ENCODE measurements at places on chromosomes 7 and 10.

DNA sequence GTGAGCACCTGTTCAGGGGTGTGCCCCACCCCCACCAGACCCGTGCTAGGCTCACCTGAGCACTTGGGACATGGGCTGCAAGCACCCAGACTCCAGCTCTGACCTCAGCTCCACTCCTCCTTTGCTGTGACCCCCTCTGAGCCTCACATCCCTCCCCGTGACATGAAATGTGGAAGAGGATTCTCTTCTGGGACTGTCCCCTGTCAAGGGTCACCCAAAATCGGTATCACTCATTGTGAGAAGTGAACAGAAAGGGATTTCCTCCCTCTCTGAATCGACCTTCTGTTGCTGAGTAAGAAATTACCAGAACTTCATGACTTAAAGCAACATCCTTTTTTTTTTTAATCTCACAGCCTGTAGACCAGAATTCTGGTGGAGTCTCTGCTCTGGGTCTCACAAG is 6.2 kb upstream of the CHST15 start:
- no peak for DNase-seq

DNA sequence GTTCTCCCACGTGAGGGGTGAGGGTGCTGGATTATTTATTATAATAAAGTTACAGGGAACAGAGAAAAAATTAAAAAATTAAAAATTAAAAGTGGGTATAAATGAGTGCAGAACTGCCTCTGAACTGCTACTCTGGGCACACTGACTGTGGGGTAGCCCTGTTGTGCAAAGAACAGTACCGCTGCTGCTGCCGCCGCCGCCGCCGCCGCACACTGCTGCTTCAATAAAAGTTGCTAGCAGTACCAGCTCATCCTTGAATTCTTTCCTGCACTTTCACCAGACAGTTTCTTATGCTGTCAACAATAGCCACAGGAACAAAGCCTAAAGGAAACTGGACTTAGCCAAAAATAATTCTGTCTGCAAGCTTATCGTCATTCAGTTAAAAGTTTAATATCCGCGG is 72.1 kb downstream of the GCC1 start:
- DNase-seq = no peak

GRCh38 chr7:28362182-28362581 is 50.1 kb upstream of the CREB5 start:
- DNase-seq = no peak

GRCh38 chr7:149027611-149028345 is 527 bp downstream of the PDIA4 start:
- no peak for DNase-seq

DNA sequence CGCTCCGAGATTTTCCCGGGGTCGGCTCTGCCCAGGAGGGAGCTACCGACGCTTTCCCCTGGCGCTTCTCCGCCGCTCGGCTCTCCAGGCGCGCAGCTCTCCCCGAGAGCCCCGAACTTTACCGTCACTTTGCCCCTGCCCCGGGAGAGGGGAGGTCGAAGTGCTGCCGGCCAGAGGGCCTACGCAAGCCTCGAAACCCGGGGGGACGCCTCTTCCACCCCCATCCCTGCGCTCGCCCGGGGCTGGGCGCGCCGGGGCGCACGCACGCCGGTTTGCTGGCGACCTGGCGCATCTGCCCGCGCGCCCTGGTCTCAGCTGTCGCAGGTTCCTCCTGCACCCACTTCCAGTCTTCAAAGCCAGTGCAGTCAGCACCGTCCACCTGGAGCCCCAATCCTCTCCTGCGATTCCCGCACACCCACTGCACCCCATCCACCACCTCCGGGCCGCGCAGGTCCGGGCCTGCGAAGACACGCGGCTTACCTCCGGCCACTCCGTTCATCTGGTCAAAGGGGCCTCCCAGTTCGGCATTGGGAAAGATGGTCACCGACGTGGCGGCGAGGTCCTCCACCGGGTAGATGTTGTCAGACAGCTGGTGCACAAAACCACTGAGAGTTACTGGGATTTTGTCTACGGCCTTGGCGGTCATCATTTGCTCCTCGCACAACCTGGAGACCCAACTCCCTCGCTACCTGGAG is 638 bp downstream of the EGR2 start:
- DNase-seq = no peak

- no peak for DNase-seq
Observed at GRCh38 chr7:84394219-84394618, 199.6 kb upstream of the SEMA3A start.

DNA sequence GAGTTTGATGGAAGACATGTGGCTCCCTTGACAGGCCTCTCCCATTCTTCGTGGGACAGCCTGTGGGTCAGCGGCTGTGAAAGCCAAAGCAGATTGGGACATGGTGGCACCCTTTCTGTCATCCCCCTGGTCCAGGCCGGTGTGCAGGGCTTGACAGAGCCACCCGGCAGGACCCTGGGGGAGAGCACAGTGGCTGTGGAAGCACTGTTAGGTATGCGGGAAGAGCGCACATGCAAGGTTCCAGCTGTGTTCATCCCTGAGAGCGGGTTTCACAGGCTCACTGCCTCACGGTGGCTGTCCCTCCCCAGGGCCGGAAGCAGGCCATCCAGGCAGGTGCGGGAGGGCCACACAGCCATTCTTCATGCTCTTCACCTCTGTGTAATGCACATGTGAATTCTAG is 29.8 kb downstream of the SHH start:
- DNase-seq = no peak

- peak; percentile 21 for DNase-seq
Observed at GRCh38 chr7:2698581-2699288, 10.7 kb downstream of the AMZ1 start.

GRCh38 chr10:54335296-54335695 is 465.7 kb downstream of the PCDH15 start:
- DNase-seq = no peak

GRCh38 chr7:20407585-20408466 is 77.1 kb downstream of the ITGB8 start:
- no peak for DNase-seq

GRCh38 chr7:125089171-125089570 is 159.5 kb upstream of the POT1 start:
- no peak for DNase-seq

- DNase-seq = no peak
Observed at GRCh38 chr10:56383806-56384205, 22.7 kb upstream of the ZWINT start.

GRCh38 chr7:129887865-129888264 is 64.9 kb downstream of the UBE2H start:
- no peak for DNase-seq

GRCh38 chr7:149071641-149072437 is 18.7 kb downstream of the ZNF786 start:
- peak; percentile 17 for DNase-seq

DNA sequence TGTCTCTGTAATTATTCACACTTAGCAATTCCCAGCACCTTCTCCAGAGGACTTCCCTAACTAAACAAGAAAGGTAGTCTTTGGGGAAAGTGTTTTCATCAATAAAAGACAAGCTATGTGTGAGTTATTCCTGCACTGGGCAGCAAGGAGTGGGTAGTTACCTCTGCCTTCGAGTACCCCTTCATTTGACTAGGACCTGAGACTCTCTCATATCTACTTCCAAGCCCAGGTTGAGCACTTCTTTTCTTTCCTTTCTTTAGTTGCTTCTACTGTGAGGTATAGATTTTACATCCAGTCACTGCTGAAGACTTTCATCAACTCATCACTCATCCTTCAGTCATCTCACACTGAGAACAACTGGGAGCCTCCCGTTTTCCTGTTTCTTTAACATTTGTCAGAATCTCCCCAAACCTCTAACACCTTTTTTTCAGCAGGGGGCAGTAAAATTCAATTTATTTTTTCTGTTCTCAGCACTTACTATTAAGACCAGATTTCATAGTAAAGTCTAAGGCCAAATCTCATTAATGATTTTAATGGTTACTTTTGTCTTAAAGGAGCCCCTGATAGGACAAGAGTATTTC is 80.1 kb upstream of the PRSS1 start:
- no peak for DNase-seq

GRCh38 chr7:79436378-79436777 is 17.1 kb downstream of the MAGI2 start:
- DNase-seq = no peak

DNA sequence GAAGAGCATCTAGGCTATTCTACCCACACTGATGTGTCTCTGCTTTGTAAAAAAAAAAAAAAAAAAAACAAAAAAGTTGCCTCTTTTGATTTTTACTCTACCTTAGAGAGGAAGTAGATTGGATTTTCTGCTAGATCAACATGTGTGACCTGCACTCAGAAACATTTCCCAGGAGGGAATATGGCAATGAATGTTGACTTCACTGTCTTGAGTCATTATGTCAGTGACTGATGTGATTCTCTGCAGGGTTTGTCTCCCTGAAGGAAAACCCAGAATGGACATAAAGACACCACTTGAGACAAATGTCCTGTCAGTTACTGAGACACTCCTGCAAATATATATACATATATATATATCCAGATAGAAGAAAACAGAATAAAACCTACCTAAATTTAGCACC is 370.3 kb downstream of the BMPER start:
- DNase-seq = no peak
